ENCODE measurements at places on chromosomes 2 and 18. TPM values are rescaled to one million over a fixed set of nuclear protein-coding genes. Genes with fewer than 3 reads are reported as not detected.
A peak's percentile ranks its signal among the peaks of the same experiment; 100 is the strongest.

DNA sequence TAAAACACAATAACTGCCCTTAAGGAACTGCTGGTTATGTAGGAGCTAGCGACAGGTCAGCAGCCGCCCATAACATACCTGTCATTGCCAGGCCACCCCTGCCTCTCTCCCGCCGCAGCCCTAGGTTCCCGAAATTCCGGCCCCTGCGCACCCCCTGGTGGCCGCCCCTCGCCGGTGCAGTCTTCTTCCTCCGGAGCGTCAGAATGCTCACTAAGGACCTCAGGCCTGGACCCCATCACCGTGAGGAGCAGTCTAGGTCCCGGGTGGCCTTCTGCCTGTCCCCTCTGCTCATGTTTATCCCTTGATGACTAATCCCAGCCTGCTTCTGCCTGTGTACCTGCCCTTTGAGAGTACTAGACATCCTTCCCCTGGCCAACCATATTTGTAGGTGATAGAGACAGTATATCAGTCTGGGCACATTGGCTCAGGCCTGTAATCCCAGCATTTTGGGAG is 115.7 kb upstream of the SLC1A4 start:
- peak overlapping the region; percentile 33 for H3K4me3 ChIP-seq
- peaks cover 15% of the 10 kb centered on the region for H3K4me1 ChIP-seq
- H3K27ac ChIP-seq, result no peak overlapping the region
- DNase-seq, result peak; percentile 89
- H3K27me3 ChIP-seq, result no peaks in the 10 kb centered on the region

Gene CHST10
- 7.6 TPM for total RNA-seq

Gene GATA6
- 22.1 TPM for total RNA-seq

DNA sequence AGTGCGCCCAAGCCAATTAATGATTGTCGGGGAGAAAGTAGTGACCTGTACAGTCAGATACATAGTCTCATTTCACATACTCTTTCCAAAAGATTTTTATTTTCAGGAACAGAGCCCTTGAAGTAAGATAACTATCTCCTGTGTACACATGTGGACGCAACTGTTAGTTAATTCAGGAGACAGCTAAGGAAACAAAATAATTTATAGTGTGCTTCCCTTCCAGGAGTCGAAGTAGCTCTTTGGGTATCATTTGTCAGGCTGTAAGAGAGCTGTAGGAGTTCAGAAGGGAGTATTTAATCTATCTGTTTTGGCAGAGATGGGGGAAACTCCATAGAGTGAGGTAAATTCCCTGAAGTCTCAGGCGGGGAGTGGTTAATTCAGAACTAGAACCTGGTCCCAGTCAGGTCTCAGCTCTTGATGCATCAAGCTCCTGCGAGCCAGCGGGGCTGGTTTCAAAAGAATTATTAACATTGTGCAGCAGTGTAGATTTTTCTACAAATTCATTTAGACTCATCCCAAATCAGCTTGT is 63.0 kb downstream of the MAPK4 start:
- H3K4me1 ChIP-seq, result no peaks in the 10 kb centered on the region
- no peak for DNase-seq
- no peak overlapping the region for H3K27ac ChIP-seq
- no peaks in the 10 kb centered on the region for H3K27me3 ChIP-seq

DNA sequence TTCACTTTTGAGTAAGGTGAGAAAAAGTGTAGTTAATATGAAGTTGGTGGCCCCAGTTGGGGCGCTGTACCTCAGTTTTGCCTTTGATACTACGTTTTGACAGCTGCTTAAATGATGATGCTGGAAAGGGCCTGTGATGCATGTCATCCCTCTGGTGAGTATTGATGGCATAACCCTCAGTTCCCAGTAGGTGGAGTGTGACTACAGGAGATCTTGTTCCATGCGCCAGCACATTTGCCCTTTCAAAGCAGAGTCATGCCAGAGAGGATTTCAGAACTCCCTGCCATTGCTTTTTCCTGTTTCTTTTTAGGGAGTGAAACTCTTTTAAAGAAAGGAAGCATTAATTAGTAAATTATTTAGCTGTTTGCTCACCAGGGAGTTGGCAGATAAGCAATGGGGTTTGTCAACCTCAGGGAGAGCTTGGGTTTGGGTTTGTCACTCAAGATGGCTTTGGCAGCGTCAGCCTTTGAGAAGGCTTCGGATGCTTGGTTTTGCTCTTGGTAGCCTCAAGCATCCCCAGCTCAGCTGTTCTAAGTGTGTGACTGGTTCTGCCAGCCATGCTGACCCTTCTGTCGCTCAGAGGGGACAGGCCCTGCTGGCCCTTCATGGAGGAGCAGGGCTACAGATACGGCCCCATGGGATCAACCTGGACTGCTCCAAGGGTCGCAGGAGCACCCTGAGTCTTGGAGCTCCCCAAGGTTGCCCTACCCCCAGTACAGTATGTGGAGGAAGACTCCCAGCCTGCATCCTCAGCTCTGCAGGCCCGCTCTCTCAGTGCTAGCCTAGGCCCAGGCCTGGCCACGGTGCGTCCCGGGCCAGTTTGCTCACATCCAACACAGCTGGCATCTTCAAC is 29.1 kb downstream of the ARMC9 start:
- H3K27me3 ChIP-seq, result no peaks in the 10 kb centered on the region
- peaks cover 20% of the 10 kb centered on the region for H3K4me1 ChIP-seq
- peak overlapping the region; percentile 57 for H3K27ac ChIP-seq

DNA sequence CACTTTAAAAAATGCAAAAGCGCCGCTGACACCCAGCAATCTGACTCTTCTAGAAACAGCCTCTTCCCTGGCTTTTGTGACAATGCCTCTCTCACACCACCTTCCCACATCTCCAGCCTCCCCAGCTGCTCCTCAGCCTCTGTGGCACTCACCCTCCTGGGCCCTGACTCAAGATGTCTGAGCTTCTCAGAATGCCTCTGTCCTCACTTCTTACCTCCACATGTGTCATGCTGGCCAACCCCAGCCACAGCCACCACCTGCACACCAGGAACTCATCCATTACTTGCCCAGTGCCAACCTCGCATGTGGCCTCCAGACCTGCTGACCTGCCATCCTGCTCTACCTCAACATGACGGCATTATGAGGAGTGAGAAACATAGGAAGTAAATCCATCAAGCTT is 249.8 kb upstream of the RAB6C start:
- no peak overlapping the region for H3K4me3 ChIP-seq
- no peaks in the 10 kb centered on the region for H3K4me1 ChIP-seq
- H3K36me3 ChIP-seq, result no peaks in the 10 kb centered on the region
- no peak overlapping the region for H3K27ac ChIP-seq

GRCh38 chr2:127486247-127487058 is 39.8 kb downstream of the IWS1 start:
- no peaks in the 10 kb centered on the region for H3K27me3 ChIP-seq
- no peak overlapping the region for H3K27ac ChIP-seq
- no peak overlapping the region for H3K4me3 ChIP-seq
- H3K4me1 ChIP-seq, result peaks cover 10% of the 10 kb centered on the region
- peaks cover 98% of the 10 kb centered on the region for H3K36me3 ChIP-seq

DNA sequence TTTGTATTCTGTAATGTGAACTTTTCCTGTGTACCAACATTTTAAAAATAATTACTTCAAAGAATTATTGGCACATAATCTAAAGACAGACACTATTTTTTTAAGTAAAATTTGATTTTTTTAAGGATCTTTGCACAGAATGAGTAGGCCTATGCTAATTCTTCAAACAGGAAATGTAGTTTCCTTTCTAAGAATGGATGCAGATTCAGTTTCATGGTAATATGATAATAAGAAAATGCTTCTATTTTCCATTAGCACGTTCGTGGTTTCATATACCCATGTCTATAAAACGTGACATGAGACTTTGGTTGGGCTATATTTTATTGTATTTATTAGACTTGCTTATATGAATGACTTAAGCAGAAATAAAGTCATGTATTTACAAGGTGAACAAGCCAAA is 191.8 kb upstream of the RBBP8 start:
- DNase-seq, result no peak
- no peaks in the 10 kb centered on the region for H3K36me3 ChIP-seq
- no peak overlapping the region for H3K27ac ChIP-seq
- no peaks in the 10 kb centered on the region for H3K4me1 ChIP-seq

DNA sequence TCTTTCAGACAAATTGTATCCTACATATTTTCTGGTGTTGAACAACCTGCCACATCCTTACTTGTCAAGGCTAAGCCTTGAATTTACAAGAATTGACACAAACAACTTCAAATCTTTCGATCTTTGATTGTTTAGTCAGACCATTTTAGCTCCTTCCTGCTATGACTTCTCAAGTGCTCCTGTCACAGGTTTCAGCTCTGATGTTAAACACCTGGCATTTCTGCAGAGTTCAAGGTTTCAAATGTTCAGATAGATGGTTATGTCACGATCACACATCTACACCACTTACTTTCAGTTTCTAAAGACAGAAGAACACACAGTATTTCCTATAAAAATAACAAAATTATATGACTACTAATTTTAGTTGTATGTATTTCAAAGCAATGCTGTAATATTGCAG is 84.0 kb downstream of the RND3 start:
- no peak overlapping the region for H3K4me3 ChIP-seq
- H3K27me3 ChIP-seq, result no peaks in the 10 kb centered on the region
- no peak overlapping the region for H3K27ac ChIP-seq
- no peaks in the 10 kb centered on the region for H3K36me3 ChIP-seq

- peaks cover 4% of the 10 kb centered on the region for H3K4me1 ChIP-seq
- H3K27ac ChIP-seq, result no peak overlapping the region
Measured at GRCh38 chr2:224997802-224998201, 44.5 kb downstream of the DOCK10 start.

Gene IL1B
- 17.5 TPM for total RNA-seq

- H3K27ac ChIP-seq, result no peak overlapping the region
- no peak overlapping the region for H3K4me3 ChIP-seq
- no peaks in the 10 kb centered on the region for H3K27me3 ChIP-seq
- DNase-seq, result no peak
- H3K4me1 ChIP-seq, result no peaks in the 10 kb centered on the region
Measured at GRCh38 chr2:16155766-16156165, 215.4 kb downstream of the MYCN start.

DNA sequence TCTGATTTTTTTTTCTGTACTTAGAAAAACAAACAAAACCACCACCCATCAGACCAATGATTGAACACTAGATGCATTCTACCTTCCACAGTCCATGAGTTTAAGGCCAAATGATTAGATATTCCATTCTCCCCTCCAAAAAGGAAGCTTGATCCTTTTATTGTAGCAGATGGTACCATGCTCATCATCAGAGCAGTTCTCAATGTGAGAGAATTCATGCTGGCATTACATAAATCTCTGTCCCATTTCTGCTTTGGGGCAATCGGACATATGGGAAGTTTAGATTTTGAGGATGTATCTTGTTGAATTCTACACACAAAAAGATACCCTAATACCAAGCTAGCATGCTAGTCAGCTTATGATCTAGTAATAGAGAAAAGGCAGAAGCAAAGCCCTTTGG is 186.6 kb downstream of the RAD51AP2 start:
- no peak overlapping the region for H3K4me3 ChIP-seq
- H3K4me1 ChIP-seq, result no peaks in the 10 kb centered on the region
- no peak overlapping the region for H3K27ac ChIP-seq
- DNase-seq, result no peak
- no peaks in the 10 kb centered on the region for H3K36me3 ChIP-seq

GRCh38 chr2:211447548-211447947 is 891.1 kb downstream of the CPS1 start:
- no peaks in the 10 kb centered on the region for H3K36me3 ChIP-seq
- H3K27ac ChIP-seq, result no peak overlapping the region
- no peaks in the 10 kb centered on the region for H3K27me3 ChIP-seq
- no peak for DNase-seq

Gene PLB1
- 5.5 TPM for total RNA-seq

Gene DSG2
- 27.6 TPM for total RNA-seq

DNA sequence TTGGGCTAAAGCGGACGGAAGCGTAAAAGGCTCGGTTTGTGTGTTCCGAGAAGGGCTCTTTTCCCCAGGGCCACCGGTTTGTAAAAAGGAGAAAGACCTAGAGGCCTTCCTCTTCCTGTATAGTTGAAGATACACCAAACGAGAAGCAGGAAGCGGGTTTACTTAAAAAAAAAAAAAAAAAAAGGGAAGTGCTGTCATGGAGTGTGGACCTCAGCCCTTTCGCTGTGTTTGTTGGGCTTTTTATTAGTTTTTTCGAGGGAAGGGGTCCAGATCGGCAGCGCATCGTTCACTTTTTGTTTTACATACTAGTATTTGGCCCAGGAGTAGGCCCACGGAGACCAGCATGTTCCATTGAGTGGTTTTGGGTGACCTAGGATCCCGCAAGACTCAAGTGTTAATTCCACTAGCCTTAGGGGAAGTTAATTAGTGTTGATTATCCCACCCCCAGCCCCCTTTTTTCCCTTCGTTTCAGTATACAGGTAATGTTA is 676 bp downstream of the ACTR2 start:
- H3K27me3 ChIP-seq, result no peaks in the 10 kb centered on the region
- peaks cover 17% of the 10 kb centered on the region for H3K36me3 ChIP-seq
- H3K4me1 ChIP-seq, result peaks cover 59% of the 10 kb centered on the region
- H3K27ac ChIP-seq, result peak overlapping the region; percentile 100
- DNase-seq, result no peak

Gene CD226
- total RNA-seq, result 5.4 TPM

Gene KCNJ3
- total RNA-seq, result not detected

DNA sequence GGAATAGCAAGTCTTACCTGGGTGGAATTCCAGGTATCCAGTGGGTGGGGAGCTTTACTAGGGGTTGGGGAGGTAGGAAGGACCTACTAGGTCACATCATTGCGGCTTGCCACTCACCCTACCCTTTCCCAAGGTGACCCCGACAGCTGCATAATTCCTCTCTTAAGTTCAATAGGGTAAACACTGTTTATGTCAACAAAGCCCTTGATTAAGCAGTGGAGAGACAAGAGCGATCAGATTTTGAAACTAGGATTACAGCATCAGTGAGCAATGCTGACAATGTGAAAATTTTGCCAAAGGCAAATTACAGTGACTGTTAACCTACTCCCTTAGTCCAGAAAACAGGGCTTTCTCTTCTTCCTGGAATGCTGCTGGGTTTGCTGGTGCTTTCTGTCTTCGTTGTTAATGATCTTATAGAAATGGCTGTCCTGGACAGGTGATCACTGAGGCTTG is 14.5 kb downstream of the SLC19A3 start:
- H3K27ac ChIP-seq, result peak overlapping the region; percentile 50
- no peaks in the 10 kb centered on the region for H3K36me3 ChIP-seq
- DNase-seq, result no peak
- no peaks in the 10 kb centered on the region for H3K27me3 ChIP-seq
- no peak overlapping the region for H3K4me3 ChIP-seq

DNA sequence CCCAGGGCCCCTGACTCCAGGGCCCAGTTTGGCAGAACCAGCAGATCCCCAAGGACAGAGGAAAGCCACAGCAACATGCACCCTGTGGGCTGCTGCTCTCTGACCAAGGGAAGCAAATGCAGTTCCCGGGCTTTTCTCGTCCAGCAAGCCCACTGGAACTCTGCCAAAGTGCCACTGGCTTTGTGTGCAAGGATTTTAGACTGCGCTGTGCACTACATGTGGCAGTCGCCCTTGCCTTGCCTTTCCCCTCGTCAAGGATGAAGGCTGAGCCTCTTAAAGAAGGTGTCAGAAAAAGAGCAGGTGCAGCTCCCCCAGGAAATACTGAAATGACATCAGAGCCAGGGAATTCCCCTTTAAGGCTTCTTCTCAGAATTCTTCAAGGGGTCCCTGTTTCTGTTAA is 199.2 kb downstream of the TFCP2L1 start:
- H3K36me3 ChIP-seq, result no peaks in the 10 kb centered on the region
- no peak overlapping the region for H3K27ac ChIP-seq
- H3K4me1 ChIP-seq, result no peaks in the 10 kb centered on the region

Gene LONRF2
- total RNA-seq, result 2.1 TPM

Gene SERPINB3
- total RNA-seq, result not detected
